C1 segment of cervical spinal cord (tissue), 14 donors: ENCODE measurements at places on chromosomes 6 and 20.
A peak's percentile ranks its signal among the peaks of the same experiment; 100 is the strongest.

DNA sequence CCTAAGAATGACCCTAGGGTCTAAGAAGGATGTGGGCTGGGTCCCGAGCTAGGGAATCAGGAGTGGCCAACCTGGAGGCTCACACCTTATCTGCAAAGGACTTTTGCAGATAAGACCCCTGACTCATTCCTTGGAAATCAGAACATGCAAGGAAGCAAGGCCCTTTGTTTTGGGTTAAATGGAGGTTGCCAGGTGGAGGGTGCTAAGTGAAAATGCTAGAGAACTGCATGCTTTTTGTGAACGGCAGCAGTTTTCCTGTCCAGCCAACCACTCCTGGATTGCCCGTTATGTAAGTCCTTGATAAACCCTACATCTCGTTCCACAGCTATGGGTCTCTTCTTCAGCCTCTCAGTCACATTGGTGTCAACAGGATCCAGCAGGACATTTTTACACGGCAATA lies 52.1 kb upstream of the CST7 start:
- DNase-seq: no peak

DNA sequence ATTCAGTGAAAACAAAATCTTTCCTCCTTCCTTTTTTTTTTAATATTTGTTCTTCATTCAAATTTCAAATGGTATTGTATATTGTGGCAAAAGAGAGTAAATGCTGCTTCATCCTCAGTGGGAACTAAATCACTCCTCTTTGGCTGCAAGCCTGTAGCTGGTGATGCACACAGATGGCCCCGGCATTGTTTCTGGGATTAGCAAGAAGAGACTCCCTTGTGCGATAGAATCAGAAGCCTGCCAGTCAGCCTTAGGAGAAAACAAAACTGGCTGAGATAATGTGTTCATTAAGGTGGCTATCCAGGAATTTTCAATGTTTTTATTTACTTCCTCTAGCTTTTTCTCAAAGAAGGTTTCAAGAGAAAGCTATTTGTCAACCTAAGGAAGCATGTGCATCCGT lies 20.7 kb upstream of the ELOVL2 start:
- DNase-seq: peak; percentile 39

GRCh38 chr6:80438772-80439171 lies 332.3 kb downstream of the BCKDHB start:
- no peak for DNase-seq

DNA sequence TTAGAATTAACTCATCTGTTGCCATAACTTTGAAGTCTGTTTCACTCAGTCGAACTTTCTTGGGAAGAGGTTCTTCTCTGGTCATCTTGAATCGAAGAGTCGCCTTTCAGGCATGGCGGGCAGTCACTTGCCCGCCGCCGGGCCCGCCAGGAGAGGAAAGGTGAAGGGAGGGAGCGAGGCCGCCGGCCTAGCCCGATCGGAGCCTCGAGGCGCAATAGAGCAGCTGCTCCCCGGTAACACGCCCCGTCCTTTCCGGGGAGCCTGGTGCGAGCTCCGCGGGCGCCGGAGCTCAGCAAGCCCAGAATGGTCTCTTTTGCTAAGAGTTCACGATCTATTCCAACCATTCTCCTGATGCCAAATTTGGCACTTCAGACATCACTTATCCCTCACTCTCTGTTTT lies 591.8 kb downstream of the TFAP2B start:
- DNase-seq: no peak

DNA sequence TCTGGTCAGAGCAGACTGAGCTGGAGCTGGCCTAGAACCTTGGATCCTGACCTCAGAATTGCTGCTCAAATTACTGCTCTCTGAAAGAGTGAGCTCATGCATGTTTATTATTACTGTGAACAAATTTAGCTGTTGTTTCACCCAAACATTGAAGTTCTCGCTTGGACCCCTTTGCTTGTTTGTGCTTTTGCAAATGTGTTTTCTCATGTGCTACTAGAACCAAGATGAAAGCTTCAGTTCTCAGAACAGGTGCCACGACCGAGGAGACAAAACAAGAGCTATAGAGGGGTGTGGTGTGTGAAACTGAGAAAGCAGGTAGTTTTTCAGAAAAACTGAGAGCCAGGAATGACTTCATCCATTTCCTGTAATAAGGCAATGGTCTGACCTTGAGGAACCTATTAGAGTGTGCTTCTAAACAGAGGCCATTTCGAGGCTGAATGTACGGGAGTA lies 50.0 kb upstream of the ESR1 start:
- no peak for DNase-seq

DNA sequence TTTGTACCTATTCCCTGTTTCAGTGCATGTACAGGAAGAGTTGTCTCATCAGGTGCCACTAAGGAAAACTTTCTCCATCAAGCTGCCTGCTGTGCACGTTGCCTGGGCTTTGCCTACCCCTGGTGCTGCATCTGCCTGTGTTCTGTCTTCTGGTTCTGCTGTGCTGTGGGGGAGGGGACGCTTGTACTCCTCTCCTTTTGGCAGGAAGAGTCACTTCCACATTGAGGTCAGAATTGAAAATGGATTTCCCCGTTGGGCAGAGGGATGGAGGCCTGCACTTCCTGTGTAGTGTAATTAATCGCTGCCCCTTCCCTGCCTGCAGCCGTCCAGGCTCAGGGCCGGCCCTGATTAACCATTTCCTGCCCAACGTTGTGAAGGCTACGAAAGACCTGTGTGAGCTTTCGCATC lies 153.3 kb downstream of the SCML4 start:
- peak; percentile 39 for DNase-seq

GRCh38 chr6:167839343-167839742 lies 12.6 kb downstream of the AFDN start:
- no peak for DNase-seq

DNA sequence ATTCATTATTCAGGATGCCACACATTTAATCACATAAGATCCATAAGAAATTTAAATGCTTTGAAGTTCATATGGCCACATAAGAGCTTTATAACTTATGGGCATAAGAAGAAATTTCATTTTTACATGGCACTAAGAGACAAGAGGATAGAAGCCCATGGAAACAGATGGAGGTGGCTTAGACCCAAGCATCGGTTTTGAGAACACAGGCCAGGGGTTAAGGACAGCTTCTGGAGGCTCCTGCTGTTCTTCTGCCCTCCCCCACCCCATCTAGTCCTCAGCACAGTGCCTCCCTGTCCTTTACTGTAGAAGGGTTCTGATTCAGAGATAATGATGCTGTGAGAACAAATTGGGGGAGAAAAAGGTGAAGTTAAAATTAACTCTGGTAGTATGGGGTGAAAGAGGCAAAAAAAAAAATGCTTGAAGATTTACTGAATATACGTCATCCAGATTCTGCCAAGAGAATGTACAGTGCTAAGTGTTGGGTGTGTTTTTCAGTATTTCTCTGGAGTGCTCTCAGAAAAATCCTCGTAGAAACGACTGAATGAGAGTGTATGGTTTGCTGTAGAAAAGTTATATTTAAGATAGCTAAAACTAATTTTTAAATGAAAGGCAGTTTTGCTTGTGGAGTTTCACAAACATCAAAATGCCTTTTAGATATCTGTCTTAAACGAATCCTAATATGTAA lies 539.7 kb downstream of the QKI start:
- no peak for DNase-seq

DNA sequence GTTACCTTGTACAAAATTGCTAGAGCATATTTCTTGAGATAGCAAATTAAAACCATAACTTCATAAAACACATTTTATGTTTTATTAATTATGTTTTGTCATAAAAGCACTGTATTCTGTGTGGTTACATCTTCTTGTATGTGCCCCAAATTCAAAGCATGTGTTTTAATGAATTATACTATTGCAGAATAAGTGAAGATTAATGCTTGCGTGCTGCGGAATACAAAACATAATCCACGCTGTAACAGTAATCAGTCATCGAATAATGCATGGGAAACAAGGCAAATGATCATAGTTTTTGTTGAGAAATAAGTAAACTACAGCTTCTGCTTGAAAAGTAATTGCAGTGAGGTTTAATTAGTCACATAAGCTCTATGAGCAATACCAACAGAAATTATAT lies 459.2 kb upstream of the SOX4 start:
- no peak for DNase-seq

GRCh38 chr6:37820718-37821079 lies 1.2 kb downstream of the ZFAND3 start:
- no peak for DNase-seq

DNA sequence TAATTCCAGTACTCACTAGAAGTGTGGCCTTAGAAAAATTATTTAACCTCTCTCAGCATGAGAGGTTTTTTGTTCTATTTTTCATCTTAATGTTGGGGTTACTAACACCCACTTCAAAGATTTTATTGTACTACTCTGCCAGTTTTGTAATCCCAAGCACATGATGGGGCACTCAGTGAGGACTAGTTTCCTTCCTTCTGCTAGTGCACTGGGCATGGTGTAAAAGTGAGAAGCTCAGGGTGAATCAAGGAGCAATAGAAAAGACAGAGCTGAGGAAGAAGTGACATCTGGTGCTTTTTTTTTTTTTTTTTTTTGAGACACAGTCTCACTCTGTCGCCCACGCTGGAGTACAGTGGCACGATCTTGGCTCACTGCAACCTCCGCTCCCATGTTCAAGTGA lies 439.4 kb upstream of the ARID1B start:
- no peak for DNase-seq

GRCh38 chr6:25290306-25291060 lies 11.3 kb downstream of the CARMIL1 start:
- DNase-seq: no peak

DNA sequence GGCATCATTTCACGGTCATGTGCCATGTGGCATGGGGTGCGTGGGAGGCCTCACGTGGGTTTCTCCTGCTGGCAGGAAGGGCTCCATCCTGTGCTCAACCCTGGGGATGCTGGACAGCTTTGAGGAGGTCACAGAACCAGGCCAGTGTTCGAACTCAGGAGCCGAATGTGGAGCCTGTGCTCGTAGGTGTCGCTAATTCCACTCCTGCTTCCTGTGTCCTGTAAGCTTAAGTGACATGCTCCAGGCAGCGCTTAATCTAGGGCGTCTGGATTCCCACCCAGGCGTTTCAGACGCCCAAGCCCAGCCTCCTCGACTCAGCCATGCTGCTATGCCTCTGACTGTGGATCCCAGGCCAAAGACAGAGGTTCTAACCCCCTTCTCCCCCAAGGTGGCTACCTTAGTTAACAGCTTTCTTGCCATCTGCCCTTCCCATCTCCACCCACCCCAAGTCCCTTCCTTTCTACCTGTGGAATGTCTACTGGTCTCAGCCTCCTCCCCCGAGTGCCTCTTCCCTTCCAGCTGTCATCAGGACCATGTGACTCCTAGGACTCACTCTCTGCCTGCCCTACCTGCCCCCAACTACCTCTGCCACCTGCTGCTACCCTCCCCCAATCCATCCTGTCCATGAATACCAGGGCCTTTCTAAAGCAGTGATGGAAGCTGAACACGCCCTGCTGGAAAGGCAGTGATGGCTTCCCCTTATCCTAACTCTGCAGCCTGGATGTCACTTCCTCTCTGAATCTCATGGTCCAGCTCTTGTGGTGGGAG lies 255.1 kb downstream of the CDH26 start:
- no peak for DNase-seq

- DNase-seq: no peak
Observed at GRCh38 chr6:121645100-121645745, 209.8 kb downstream of the GJA1 start.

DNA sequence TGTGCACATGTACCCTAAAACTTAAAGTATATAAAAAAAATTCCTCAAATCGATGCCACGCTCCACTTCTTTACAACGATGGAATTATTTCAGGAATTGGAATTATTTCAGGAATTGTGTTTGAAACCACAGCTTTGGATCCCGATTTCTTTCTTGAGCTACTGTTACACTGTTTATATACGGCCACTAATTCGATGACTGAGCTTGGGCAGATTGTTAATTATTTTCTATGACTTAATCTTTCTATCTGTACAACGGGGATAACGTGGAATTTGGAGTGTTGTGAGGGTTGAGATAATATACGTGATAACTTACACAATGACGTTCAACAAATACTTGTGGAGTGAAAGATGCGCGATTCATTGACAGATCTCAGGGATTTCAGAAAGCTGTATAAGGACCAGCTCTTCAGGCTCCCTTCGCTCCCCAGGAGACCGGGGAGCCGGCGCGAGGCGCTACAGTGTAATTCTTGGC lies 171.3 kb downstream of the SLC16A10 start:
- DNase-seq: no peak

- DNase-seq: no peak
Observed at GRCh38 chr20:32611868-32612267, 26.7 kb upstream of the NOL4L start.

- DNase-seq: no peak
Observed at GRCh38 chr6:162708971-162709370, 18.6 kb downstream of the PRKN start.

DNA sequence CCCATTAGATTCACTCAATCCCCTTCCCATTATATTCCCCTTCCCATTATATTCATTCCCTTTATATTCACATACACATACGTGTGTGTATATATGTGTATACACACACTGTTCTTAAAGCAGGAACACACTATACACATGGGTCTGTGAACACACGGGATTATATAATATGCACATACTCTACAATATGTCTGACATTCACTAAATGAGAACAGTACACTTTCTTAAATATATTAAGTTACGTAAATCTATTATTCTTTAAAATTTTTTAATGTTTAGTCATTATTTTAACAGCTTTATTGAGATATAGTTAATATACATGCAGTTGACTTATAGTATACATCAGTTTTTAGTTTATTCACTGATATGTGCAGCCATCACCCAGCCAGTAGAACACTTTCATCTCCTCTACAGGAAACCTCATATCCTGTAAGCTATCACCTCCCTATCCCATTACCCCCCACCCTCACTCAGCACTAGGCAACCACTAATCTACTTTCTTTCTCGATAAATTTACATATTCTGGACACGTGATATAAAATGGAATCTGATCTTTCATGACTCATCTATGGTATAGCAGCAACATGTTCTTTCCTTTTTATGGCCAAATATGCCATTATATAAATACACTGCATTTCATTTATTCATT lies 13.9 kb upstream of the SUMO4 start:
- DNase-seq: no peak

DNA sequence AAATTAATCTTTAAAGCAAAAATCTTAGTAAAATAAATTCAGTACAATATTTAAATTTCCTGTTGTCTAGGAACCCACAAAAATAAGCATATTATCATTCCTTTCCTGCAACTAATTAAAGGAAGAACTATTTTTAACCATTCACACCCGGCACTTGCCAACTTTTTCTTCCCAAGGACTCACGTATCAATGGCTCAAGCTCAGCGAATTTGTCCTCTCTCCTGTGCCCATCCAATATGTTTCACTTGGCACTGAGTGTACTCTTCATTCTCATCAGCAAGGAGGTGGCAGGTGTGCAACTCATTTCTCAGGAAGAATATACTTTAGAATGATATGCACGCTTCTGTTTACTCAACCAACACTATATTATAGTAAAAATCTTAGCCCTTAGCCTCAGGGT lies 419.4 kb downstream of the C6orf118 start:
- DNase-seq: no peak

- no peak for DNase-seq
Observed at GRCh38 chr20:6519556-6519955, 247.9 kb upstream of the BMP2 start.

GRCh38 chr20:54517241-54517975 lies 42.0 kb downstream of the DOK5 start:
- DNase-seq: no peak

GRCh38 chr20:8389381-8390036 lies 257.4 kb downstream of the PLCB1 start:
- DNase-seq: no peak

GRCh38 chr20:24236963-24237362 lies 232.5 kb upstream of the SYNDIG1 start:
- DNase-seq: no peak

- DNase-seq: no peak
Observed at GRCh38 chr6:152085451-152085921, 278.0 kb downstream of the ESR1 start.
